ENCODE measurements at places on chromosomes 13 and 19.
A peak's percentile ranks its signal among the peaks of the same experiment; 100 is the strongest.

DNA sequence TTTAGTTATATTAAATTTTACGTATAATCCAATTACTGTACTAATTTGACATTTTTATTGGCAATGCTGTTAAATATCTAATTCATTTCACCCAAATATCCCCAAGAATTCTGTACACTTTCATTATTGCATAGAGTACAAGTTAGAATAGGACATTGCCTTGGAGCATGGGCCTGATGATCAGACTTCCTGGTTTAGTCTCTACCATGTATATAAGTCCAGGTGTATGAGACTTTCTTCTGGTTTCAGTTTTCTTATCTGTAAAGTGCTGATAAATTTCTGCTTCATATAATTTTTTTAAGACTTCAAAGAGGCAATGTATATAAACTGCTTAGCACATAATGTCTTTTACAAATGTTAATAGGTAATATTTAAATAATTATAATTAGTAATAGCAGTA is 179.4 kb downstream of the KLF12 start:
- DNase-seq = no peak

GRCh38 chr13:79211377-79211776 is 194.7 kb downstream of the RBM26 start:
- no peak for DNase-seq

DNA sequence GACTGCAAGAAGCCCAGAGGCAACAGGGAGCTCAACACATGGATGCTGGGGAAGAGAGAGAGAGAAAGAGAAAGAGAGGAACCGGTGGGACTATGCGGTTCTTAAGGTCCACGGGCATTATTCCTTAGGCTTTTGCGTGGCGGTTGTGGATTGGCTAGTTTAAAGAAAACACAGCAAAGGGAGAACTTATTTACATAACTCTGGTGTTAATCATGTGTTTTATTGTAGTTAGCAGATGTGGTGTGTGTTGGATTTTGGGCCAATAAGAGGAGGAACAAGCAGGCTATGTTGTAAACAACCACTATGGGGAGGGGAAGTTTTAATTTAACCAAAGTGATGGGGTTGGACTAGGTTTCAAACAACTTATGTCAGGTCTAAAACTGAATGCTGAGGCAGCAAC is 275.3 kb upstream of the KLF12 start:
- no peak for DNase-seq

GRCh38 chr13:34696296-34696695 is 245.8 kb upstream of the NBEA start:
- no peak for DNase-seq

DNA sequence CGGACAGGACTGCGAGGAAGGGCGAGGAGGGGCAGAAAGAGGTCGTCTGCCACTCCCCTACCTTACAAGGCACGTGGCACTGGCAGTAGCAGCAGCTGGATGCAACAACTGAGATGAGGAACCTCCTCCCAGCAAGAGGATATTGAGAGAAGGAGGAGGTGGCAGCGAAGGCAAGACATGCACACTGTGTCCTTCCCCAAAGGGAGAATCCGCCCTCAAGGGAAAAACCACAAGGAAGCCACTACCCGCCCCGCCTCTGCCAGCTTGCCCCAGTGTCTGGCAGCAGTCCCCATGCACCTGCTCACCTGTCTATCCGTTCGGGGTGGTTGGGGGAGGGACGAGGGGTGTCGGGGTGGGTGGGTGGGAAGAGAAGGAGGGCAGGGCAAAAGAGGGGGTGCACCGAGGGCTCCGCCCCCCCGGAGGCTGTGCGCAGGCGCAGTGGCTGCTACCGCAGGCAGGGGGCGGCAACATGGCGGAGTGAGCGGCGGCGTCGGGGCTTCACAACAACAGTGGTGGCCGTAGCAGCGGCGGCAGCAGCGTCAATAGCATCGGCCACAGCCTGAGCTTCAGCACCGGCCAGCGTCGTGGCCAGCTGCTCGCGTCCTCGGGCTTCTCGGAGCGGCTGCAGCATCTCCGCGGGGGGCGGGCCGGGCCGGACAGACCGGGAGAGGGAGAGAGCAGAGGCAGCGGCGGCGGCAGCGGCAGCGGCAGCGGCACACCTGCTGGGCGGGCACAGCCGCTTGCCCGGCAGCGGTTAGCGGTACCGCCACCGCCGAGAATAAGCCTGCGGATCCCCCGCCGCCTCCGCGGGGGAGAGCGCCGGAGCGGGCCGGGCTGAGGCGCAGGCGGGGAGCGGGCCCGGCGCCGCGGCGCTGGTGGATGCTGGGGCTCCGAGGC is at the start of gene NBEA:
Gene NBEA (plus strand): TSS at position 436 of the 897 bp plus-strand sequence. CDS start 551 bp downstream, outside the sequence.
- peak; percentile 86 for DNase-seq

DNA sequence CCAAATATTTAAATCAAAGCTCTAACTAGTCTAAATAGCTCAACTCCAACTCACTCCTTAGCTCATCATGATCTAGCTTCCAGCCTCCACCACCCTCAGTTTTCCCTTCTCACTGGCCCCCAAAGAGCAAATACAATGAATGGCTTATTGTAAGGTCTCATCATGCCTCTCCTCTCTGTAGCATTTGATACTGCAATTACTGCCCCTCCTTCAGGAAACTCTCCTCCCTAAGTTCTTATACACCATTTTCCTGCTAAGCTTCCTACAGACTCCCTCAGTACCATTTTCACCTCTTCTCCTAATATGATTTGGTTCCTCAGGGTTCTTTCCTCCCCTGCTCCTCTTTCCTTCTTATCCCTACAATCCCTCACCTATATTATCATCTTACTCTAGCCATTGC is 12.8 kb downstream of the KPNA3 start:
- DNase-seq = no peak

DNA sequence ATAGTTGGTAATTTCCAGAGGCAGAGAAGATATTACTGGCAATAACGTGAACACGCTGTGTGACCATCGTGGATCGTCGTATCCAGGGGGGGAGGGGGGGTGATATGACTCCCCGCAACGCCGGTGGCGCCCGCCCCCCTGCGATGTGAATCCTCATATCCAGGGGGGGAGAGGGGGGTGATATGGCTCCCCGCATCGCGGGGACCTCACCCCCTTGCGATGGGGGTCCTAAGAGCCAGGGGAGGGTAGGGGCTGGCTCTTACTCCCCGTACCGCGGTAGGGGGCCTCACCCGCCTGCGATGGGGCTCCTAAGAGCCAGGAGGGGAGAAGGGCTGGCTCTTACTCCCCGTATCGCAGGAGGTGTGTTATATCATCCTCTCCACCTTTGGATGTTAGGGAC is 31.3 kb upstream of the RGCC start:
- DNase-seq = peak; percentile 44

DNA sequence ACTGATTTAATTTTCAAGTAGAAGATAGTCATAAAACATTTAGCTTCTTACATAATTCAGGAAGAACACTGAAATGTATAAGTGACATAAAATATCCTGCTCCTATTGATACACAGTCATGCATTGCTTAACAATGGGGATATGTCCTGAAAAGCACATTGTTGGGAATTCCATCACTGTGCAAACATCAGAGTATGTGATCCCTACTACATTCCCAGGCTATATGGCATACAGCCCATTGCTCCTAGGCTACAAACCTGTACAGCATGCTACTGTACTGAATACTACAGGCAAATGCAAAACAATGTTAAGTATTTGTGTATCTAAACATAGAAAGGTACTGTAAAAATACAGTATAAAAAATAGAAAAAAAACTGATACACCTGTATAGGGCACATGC is 723.9 kb upstream of the ARGLU1 start:
- DNase-seq = no peak

DNA sequence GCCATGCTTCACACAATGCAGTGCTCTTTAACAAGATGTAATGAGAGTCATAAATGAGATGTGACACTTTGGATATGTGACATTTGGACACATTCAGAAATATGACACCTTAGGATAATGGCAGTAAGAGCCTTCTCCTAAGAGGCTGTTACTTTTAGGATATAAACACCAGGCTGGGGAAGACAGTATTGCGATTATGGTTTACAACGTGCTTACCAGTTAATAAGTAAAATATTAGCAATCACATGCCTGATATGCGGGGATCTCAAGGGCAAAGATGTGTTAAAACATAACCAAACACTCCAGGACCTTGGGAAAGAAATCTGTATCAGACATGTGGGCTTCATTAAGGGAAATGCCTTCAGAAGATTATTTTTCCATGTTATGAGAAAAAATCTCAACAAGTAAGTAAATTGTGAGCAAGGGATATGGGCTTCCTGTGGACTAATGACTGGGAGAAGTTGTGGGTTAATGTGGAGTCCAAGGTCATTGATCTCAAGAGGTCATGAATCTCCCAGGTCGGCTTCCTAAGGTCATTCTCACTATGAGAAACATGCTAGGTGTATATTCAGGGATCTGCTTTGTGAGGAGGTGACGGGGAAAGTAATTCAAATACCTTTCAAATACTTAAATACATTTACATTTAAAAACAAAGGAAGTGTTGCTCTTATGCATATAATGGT is 105.3 kb downstream of the STARD13 start:
- no peak for DNase-seq

DNA sequence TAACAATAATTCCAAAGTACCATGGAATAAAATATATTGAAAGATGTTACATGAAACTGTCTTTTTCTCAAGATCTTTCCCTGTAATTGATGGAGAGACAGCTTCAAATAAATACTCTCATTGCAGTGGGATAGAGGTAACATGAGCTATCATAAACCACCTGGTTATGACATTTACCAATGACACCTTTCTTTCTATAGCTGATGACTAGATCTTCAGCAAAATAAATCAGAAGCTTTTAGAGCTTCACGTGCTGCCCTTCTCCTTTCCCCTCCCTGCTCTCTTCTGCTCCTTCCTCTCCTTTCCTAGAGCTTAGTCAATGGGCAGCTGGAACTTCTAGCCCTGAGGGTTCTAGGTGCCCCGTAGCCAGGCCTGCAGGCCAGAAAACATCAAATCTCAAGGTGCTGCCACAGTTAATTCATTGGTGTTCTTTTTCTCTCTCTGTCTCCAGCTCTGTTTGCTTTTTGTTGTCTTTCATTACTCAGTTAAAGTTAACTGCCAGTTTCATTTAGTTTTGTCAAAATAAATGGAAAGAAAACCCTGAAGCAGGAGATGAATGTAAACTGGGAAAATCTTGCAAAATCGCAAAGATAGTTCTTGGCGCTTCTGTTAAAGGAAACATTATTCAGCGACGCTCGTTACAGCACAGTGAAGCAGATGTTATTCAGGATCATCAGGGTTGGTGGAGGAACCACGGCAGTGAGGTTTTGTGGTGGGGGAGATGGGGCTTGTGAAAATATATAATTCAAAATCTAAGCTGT is 8.3 kb upstream of the METTL21C start:
- no peak for DNase-seq

DNA sequence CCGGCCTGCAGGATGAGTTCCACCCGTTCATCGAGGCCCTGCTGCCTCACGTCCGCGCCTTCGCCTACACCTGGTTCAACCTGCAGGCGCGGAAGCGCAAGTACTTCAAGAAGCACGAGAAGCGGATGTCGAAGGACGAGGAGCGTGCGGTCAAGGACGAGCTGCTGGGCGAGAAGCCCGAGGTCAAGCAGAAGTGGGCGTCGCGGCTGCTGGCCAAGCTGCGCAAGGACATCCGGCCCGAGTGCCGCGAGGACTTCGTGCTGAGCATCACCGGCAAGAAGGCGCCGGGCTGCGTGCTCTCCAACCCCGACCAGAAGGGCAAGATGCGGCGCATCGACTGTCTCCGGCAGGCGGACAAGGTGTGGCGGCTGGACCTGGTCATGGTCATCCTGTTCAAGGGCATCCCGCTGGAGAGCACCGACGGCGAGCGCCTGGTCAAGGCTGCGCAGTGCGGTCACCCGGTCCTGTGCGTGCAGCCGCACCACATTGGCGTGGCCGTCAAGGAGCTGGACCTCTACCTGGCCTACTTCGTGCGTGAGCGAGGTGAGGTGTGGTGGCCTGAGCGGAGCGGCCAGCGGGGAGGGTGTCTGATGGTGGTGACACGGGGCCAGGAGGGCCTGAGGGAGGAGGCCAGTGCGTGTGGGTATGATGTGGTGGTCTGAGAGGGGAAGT is 15.5 kb downstream of the NFIC start:
- no peak for DNase-seq

DNA sequence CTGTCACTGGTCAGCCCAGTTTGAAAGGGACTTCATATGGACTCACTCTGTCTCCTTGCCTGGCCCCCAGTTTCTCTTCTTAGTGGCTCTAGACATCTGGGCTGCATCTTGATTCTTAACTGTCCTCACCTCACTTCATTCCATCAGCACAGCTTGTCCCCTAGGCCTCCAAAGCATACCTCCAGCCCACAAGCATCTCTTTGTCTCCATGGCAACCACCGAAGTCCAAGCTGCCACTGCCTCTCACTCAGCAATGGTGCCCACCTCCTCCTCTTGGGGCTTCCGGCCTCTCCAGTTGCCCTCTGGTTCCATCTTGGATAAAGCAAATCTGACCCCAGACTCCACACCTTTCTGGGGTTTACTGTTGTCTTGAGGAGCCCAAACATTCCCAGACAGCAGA is 9.9 kb upstream of the KLHL26 start:
- DNase-seq = no peak

DNA sequence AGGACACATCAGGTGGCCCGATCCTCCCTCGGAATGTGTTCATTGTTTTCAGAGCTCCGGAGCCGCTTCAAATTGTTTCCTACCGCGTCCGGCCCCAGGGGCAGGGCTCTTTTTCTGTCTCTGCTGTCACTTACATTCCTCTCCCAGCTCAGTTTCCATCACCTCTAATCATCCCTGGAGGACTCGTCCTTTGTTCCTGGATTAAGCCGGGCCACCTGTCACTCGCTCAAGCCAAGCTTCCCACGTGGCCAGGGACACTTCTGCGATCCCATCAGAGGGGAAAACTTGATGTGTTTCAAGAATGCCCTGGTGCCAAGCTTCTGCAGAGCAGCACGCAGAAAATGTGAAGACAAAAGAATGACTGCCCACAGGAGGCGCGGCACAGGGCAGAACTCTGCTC is 13.5 kb downstream of the IL17D start:
- no peak for DNase-seq

- no peak for DNase-seq
These were observed 1501.5 kb downstream of the EFNB2 start for GRCh38 chr13:105033999-105034398.

- peak; percentile 22 for DNase-seq
These were observed 6.8 kb downstream of the ZNF564 start for GRCh38 chr19:12544401-12544876.

DNA sequence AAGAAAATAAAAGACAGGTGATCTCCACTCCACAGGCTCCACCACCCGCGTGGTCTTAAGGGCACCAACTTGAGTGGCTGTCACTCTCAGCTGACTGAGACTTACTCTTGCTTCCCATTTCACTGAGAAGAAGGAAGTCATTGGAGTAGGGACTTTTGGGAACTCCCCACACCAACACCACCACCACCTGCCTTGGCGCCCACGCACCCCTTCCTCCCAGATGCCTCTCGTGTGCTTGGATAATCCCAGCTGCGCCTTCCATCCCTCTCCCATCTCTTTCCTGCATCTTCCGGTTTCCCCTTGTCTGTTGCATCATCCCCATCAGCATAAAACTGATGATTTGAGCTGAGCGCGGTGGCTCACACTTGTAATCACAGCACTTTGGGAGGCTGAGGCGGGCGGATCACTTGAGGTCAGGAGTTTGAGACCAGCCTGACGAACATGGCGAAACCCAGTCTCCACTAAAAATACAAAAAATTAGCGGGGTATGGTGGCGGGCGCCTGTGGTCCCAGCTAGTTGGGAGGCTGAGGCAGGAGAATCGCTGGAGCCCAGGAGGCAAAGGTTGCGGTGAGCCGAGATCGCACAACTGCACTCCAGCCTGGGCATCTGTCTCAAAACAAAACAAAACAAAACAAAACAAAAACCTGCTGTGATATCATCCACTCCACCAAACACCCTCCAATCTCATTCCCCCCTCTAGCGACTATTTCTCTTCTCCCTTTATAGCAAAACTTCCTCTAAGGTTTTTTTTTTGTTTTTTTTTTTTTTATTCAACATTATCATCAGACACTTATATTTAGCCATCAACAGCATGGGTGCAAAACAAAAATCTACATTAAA is 25.5 kb downstream of the AP2S1 start:
- no peak for DNase-seq

GRCh38 chr19:10260141-10260584 is 8.1 kb downstream of the MRPL4 start:
- DNase-seq = peak; percentile 89
